ENCODE measurements at places on chromosomes 7 and 10.

- no peak for DNase-seq
Measured at GRCh38 chr7:34332006-34332405, 326.0 kb upstream of the NPSR1 start.

DNA sequence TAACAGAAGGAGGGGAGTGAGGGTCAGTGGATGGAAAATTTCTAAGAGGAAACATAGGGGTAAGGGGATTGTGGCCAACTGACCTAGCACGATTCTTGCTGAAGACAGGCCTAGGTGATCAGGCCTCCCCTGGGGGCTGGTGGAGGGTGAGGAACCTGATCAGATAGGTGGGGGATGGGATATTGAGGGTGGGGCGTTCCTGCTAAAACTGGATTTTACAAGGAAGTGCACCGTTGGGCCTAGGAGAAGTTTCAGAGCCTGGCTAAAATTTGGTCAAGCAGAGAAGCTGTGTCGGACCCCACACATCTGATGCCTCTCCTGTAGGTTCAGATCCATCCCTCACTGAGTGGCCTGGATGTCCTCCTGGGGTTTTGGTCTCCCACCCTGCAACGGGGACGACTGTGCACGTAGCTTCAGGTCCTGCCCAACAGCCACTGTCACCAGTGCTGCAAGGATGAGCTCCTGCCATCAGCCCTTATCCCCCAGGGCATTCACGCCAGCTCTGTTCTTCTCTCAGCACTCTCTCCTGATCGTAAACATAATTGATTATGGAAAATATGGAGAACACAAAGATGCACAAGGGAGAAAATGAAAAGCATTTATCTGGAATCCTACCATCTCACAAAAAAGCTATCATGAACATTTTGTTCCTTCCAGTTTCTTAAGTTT, 89.9 kb downstream of the ADCY1 start:
- DNase-seq, result no peak

DNA sequence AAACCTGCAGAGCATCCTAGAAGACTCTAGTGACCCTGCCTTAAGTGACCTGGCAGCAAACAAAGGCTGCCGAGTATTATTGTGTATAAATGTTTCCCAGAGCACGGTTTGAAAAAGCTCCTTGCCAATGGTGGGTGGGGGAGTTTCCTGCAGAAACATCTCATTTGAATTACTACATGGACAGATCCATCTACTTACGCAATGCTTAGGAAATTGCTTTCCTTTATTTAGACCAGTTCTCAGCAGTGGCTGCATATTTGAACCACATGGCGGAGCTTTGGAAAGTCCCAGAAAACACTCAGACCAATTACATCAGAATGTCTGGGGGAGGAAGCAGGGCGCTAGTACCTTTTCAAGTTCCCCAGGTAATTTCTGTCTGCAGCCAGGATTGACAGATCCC, 560.9 kb downstream of the SDK1 start:
- DNase-seq, result no peak

GRCh38 chr7:117892821-117893220, 19.6 kb upstream of the CTTNBP2 start:
- DNase-seq, result no peak

- DNase-seq, result no peak
Measured at GRCh38 chr10:72483471-72483870, 128.8 kb upstream of the DNAJB12 start.

DNA sequence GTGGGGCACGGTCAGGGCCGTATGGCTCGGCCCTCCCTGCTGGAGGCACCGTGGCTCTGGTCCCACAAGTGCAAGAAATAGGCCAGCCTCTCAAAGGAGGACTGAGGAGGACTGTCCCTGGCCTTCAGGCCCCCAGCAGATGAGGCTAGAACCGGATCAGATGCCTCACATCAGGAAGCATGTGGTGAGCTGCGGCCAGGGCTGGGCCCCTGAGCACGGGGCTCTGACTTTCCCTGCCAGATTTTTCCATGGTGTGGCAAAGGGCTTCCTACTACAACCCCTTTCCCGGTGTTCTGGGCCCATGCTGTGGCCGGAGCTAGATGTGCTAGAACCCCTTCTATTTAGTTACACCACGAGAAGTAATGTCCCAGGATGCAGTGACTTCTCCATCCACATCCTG, 100.4 kb downstream of the TCERG1L start:
- no peak for DNase-seq

DNA sequence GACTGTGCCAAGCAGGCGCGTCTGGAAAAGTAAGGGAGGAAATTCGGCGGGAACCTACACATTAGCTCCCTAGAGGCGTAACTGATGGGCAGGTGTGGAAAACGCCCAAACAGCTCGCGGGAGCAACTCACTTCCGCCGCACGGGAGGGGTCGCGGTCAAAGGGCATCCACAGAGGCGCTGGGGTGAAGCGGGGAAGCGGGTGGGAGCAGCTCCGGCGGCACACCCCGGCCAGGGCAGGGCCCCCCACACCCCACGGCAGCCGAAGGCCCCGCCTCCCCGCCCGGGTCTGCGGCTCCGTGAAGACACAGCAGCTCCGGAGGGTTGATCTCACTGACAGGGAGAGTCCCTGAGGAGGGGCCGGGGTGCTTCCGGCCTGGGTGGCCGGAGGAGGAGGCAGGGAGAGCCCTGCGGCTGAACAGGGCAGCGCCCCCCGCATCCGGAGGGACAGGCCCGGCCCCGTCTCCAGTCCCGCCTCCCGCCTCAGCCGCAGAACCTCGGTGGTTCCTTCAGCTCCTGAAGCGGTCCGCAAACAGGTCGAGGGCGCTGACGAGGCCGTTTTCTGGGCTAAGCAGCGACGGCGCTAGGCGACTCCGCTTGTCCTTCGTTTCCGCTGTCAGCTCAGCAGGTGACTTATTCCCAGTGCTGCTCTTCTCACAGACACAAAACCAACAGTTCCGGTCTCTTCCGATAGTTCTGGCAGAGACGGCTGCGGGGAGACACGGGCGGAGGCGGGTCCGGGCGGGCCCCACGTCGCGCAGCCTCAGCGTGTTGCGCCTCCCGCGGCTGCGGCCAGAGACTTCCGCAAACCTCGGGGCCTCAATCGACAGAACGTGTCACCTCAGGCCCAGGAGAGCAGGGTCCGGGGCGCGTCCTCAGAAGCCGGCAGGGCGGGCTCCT, 276.1 kb downstream of the DNAJB6 start:
- DNase-seq, result peak; percentile 52

DNA sequence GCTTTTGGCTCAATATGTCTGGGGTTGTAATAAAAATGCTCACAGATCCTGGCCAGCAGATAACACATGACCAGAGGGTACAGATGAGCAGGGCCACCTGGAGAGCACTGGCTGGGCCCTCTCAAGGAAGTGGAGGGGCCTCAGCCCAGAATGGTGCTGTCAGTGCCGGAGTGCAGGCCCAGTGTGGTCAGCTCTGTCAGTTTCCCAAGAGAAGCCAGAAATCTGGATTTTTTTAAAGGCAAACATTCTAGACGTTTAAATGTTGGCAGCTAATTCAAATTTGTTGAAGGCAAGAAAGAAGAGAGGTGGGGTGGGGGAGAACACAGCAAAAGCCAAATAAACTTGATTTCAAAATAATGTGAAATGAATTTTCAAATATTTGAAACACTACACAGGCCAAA, 2.0 kb downstream of the C10orf105 start:
- DNase-seq, result no peak

DNA sequence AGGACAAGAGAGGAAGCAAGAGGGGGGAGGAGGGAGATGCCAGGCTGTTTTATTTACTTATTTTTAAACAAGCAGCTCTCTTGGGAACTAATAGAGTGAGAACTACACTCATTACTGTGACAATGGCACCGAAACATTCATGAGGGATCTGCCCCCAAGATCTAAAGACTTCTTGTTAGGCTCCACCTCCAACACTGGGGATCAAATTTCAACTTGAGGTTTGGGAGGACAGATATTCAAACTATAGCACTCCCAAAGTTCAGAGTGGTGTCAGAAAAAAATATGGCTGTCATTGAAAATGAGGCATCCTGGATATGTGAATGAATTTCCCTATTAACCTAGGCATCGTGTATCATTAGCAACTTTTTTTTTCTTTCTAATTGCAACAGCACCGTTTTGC, 145.5 kb downstream of the ABCA13 start:
- DNase-seq, result no peak

- DNase-seq, result no peak
Measured at GRCh38 chr10:17383801-17384555, 70.4 kb downstream of the ST8SIA6 start.

DNA sequence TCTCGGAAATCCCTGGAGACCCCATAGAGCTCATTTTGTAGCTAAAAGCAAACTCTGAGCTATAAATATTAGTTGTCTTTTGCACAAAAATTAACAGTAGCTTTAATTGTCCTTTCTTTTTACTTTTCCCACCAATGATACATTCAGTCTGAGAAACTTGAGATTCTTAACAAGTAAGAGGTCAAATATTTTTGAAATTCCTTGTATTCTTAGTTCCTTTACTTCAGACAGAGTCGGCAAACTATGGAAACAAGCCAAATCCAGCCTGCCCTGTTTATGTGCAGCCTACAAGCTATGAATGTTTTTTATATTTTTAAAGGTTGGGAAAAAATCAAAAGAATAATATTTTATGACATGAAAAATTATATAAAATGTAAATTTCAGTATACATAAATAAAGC, 146.6 kb downstream of the CTNNA3 start:
- no peak for DNase-seq

DNA sequence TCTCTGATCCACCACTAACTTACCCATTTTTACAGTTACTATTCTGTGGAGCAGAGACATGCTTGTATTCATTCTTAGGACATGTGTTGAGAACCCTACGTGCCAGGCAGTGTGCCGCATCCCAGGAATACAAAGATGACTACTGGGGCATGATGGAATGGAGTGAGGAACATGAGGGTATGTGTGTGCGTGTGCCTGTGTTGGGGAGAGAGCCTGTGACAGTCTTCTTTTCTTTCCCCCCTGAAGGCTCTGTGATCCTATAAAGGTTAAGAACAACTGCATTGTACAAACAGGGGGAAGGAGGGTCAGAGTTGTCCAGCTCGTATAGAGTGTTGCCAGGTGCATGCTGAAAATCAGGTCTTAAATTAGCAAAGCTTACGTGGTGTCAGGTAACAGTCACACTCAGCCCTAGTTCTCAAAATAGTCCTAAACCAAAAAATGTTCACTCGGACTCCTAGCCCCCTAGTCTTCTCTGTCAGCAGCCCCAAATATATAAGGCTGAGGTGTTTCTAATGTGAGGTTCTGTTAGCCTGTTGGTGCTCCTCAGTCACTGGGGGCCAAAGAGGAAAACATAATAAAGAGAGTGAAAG, 161.9 kb downstream of the CELF2 start:
- no peak for DNase-seq

- DNase-seq, result no peak
Measured at GRCh38 chr10:132715776-132716680, 69.9 kb downstream of the NKX6-2 start.

DNA sequence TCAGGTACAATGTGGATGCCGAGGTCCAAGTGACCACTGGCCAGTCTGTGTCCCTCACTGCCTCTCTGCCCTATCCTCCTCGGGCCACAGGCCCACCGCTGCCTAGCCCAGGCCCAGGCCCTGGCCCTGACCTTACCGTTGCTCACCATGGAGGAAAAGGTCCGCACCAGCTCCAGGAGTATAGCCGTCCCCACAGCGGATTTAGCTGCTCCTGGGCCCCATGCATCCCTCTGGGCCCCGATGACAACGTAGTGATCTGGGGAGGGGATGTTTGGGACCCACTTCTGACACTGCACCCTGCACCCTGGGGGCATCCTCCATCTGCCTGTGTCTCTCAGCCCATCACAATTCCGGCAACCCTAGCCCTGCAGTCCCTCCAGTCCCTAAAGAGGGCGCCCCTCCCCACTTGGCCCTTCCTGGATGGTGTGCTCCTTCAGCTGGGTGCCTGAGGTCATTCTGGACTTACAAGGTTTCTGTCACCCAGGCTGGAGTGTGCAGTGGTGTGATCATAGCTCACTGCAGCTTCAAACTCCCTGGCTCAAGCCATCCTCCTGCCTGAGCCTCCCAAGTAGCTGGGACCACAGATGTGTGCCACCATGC, 12.1 kb downstream of the TFR2 start:
- no peak for DNase-seq

- no peak for DNase-seq
Measured at GRCh38 chr7:20401861-20402746, 71.4 kb downstream of the ITGB8 start.

All from activated T-helper 9 cell treated with anti-CD3 and anti-CD28 coated beads, Interleukin-2, amount 50 U/mL, for 16 hours (primary cell).